ENCODE measurements at places on chromosomes 2 and 18. TPM values are rescaled to one million over a fixed set of nuclear protein-coding genes. Genes with fewer than 3 reads are reported as not detected.

DNA sequence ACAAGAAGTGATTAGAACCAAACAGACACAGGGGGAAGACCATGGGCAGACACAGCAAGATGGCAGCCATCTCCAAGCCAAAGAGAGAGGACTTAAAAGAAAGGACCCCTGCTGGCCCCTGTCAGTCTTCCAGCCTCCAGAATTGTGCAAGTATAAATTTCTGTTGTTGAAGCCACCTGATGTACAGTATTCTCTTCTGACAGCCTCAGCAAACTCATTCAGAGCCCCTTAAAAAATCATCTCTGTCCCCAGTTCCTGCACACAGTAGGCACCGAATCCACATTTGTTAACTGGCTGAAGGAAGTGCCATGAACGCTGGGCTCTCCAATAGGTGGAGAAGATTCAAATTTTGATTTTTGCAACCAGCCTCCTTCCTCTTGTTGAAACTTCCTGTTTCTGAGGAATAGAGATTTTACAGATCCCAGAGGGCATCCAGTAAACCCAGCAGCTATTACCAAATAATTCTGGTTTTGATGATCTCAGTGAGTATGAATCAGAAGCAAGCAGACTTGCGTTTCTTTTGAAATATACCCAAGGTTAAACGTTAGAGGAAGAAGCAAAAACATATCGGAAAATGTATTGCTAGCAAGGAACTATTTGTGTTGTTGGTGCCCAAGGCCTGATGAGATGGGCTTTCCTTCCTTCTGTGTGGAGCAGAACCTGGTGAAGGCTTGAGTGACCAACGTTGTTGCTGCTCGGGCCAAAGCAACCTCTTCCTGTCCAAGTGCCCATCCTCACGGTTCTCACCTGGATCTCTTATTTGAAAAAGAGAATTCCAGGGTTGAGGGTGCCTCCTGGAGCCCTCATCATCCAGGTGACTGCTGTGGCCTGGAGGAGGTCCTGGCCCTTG is 47.7 kb upstream of the PLB1 start:
- DNase-seq = no peak

DNA sequence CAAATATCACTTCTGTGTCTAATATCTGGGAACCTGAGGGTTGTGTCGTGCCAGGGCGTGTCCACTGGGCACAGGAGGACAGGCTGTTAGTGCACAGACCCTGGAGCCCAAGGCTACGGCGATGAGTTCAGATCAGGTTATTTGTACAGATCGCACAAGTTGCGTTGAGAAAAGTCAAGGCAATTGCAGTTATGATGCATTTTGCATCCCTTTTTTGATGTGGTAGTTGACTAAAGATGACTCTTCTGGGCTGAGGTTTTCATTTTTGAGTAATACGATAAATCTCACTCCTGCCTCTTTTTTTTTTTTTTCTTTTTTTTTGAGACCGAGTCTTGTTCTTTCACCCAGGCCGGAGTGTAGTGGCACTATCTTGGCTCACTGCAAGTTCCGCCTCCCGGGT is 7.2 kb downstream of the RBFA start:
- DNase-seq = no peak

CNOT11 gene
- 34.3 TPM for polyA plus RNA-seq

HTR2B gene
- polyA plus RNA-seq = 0.11 TPM

LIMS3 gene
- 6.0 TPM for polyA plus RNA-seq

GPBAR1 gene
- 2.3 TPM for polyA plus RNA-seq

GRCh38 chr2:55844986-55845385 is 78.6 kb downstream of the EFEMP1 start:
- DNase-seq = no peak

IGFBP2 gene
- polyA plus RNA-seq = 149 TPM

MAP3K19 gene
- not detected for polyA plus RNA-seq

- no peak for DNase-seq
Measured at GRCh38 chr2:188494906-188495305, 203.2 kb downstream of the GULP1 start.

GRCh38 chr2:199596549-199596948 is 138.8 kb upstream of the SATB2 start:
- no peak for DNase-seq

DOK1 gene
- polyA plus RNA-seq = 5.5 TPM

HOXD3 gene
- polyA plus RNA-seq = 3.3 TPM

GRCh38 chr18:59783138-59783537 is 85.9 kb upstream of the CCBE1 start:
- DNase-seq = no peak

DNA sequence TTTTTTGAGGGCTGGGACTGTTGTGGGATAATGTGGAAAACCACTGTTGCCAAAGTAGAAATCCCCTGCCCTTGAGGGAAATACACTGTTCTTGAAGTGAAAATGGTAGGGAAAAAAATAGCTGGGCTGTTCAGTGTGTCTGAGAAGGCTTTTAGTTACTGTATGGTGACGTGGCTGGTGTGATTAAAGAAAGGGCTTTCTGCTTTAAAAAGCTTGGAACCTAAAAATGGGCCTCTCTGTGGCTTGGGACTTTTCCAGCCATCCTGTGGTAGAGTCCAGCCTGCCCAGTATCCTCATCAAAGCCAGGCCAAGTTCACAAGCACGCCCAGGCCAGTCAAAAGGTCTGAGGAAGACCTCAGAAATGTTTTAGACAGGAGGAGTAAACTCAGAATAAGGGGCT is 6.8 kb downstream of the MGAT5 start:
- no peak for DNase-seq

DNA sequence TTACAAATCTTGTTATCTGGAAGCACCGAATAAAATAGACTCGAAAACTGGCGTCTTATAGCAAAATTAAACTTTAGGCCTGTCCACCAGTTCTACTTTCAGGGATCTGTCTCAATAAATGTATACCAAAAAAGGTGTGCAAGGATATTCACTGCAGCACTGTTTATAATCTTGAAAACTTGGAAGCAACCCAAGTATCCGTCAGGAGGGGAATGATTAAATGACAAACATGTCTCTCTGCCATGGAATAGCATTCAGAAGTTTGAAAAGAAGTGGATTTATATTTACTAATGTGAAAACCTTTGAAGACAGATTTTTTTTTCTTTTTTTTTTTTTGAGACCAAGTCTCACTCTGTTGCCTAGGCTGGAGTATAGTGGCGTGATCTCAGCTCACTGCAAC is 32.3 kb upstream of the SATB2 start:
- DNase-seq = no peak

- DNase-seq = no peak
Measured at GRCh38 chr2:158618891-158619490, 162.2 kb downstream of the PKP4 start.

GRCh38 chr2:46299365-46300263 is 2.4 kb downstream of the EPAS1 start:
- DNase-seq = no peak

B3GNT7 gene
- polyA plus RNA-seq = 0.48 TPM
